HS-27A (cell line): ENCODE measurements at places on chromosomes 7 and 10.

DNA sequence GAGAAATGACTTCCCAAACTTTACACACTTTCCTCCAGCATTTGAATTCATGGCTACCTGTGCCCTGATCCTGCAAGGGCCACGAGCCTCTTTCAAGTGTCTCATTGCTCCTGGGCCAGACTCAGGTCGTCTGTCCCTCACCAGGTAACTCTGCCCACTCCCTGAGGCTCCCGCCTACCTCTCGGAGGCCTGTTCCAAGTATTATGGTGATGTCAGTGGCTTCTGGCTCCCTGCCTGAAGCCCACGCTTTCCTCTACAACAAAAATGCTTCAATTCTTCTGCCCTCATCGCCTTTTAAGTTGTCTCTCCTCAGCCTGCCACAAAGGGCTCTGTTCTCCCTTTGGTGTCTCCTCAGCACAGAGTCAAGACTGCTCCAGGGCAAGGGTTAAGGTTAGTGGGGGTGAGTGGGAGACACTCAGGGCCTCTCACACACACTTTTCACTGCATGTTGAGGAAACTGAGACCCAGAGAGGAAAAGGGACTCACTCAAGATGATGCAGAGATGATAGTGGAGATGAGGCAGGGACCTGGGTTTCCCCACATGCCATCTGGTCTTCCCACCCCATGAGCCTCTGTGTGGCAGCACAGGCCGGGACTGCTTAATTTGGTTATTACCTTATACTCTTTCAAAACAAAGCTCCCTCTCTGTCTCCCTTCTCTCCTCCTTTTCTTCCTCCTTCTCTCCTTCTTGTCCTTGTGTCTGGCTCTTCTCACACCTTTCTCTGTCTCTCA is 28.3 kb upstream of the EGR2 start:
- no peak for DNase-seq

DNA sequence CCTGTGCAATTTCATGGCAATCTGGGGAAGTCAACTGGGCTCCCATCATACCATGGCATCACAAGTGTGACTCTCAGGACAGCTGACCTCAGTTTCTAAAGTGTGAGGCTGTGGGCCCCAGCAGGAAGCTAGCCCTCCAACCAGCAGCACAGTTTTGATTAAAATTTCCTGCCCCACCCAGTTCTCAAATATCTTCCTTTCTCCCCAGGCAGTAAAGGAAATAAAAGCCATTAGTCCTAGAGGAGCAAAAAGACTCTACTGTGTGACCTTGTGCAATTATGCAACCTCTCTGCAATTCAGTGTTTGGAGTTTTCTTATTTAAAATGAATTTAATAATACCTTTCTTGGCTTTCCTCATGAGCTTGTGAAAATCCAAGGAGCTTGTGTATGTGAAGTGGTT is 143.1 kb upstream of the CDCA7L start:
- no peak for DNase-seq

DNA sequence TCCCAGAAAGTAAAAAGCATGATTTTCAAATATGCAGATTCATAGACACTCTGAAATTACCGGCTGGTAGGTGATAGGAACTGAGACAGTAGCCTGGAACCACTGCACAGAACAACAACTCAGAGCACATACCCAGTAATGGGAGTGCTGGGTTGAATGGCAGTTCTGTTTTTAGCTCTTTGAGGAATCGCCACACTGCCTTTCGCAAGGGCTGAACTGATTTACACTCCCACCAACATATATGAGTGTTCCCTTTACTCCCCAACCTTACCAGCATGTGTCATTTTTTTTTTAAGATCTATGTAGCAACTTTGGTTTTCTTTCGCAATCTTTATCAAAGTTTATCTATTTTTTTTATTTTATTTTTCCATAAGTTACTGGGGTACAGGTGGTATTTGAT is 358.8 kb downstream of the CALN1 start:
- DNase-seq: no peak

DNA sequence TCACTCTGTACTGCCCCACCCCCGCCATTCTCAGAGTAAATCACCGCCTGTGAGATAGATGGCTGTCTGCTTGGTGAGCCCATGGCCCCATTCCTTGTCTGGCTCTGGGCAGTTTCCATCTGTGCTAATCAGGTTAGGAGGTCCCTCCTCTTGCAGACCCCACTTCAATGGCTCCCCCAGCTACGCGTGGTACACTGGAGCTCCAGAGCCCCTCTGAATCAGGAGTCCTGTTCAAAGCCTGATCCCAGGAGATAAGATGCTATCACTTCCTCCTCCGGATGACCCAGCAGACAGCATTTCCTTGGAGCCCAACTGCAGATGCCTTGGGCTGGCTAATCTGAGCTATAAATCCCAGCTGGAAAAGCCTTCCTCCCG is 122.3 kb downstream of the SH3PXD2A start:
- DNase-seq: no peak

DNA sequence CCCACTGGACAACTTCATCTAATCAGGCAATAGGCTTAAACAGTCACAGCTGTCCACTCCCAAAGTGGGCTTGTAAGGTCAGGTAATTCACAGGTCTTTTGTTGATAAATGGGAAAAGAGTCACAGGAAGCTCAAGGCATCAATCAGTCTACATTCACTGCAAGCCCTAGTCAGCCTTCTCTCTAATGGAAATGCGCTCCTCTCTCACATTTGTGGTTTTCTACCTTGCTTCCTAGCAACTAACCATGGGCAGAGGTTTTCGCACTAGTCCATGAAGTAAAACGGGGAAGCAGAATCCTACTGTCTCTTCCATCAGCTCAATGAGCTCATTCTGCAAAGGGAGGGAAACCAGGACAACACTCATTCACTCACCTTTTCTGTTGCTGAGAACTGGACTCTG is 53.5 kb upstream of the APBB1IP start:
- DNase-seq: no peak

- no peak for DNase-seq
Measured at GRCh38 chr10:9825491-9826018, 1192.1 kb upstream of the CELF2 start.

- DNase-seq: no peak
Measured at GRCh38 chr7:15609287-15609686, 47.5 kb upstream of the AGMO start.

DNA sequence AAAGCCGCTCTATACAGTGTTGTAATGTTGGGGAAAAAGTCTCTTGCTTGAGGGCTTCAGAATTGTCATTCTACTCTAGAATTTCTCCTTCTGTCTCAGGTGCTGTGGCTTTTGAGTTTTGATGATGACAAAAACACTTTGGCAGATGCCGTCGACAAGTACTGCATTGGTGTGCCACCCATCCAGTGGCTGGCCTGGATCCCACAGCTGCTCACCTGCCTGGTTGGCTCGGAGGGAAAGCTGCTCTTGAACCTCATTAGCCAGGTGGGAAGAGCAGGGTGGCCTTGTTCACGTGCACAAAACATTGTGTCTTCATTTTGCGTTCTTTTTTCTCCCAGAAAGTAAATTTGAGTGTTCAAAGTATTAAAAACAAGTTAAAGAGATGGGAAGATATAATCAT is 112.0 kb downstream of the TRRAP start:
- no peak for DNase-seq

DNA sequence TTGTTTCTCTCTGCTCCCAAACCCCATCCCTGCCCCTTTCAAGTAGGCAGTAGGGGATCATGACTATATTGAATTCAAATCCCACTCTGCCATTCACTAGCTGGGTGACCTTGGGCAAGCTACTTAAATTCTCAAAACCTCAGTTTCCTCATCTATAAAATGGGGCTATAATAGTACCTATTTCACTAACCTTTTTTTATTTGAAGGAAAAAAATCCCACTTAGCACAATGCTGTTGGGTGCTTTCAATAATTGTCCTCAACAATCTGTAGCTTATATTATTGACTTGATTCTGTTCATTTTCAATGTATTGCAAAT is 190.4 kb upstream of the YAE1 start:
- no peak for DNase-seq
